Pons (tissue), 1 donor: ENCODE measurements at places on chromosomes 3 and 15.

DNA sequence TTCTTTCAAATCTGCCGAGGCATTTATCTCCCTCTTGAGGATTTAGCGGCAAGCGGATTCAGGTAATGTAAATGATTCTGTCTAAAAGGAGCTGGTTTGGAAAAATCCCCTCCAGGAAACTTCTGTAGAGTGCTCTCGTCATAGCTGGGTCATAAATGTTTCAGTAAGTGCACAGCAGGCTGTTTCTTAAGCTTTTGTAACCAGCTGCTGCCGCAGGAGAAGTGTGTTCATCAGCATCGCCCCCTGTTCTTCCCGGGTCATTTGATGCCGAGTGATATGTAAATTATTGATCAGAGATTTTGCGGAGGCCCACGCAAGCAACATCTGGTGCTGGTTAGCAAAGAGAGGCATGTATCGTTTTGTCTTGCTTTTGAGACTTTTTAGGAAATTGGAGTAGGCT, 53.1 kb downstream of the DNASE1L3 start:
- no peak for DNase-seq

GRCh38 chr3:111998636-111999483, at the start of gene TAGLN3:
TSS of gene TAGLN3 (plus strand) at chr3:111998922. CDS start at chr3:111999423, 501 bp downstream.
- peak; percentile 52 for DNase-seq

- DNase-seq = no peak
These were observed 143.3 kb upstream of the AGTR1 start for GRCh38 chr3:148554367-148554766.

GRCh38 chr15:78312536-78312935, 13.1 kb upstream of the SKIC8 start:
- no peak for DNase-seq

GRCh38 chr3:126061301-126062032, 22.5 kb downstream of the SLC41A3 start:
- no peak for DNase-seq

- peak; percentile 45 for DNase-seq
These were observed 23.4 kb downstream of the BOC start for GRCh38 chr3:113234688-113235260.

GRCh38 chr3:58242340-58242739, 4.7 kb downstream of the ABHD6 start:
- no peak for DNase-seq

DNA sequence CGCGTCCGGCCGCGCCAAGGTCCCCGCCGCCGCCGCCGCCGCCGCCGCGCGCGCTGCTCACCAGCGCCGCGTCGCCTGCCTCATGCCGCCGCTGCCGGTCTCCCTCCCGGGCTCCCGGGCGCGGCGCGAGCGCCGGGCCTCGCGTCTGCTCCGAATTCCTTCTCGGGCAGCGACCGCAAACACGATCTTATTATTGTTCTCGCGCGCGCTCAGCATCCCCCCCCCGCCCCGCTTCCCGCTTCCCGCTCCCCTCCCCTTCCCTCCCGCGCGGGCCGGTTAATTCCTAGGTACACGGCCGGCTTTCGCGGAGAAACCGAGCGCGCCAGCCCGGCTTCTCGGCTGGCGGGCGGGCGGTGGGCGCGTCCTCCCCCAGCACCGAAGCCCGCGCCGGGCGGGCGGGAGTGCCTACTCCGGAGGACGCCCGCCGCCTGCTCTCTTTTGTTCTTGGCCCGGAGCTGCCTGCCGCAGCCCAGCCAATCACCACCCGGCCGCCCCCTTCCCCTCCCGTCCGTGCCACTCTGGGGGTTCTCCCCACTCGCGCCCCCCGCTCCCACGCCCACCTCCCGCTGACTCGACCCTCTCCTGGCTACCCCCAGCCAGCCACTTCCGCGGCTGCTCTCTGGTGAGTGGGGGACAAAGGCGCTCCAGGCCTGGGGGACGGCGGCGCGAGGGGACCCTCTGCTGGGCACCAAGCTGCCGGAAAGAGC, at the start of gene HDGFL3:
TSS of gene HDGFL3 (minus strand) at position 164 of the 707 bp plus-strand sequence. CDS start 409 bp downstream, outside the sequence.
- DNase-seq = peak; percentile 31

DNA sequence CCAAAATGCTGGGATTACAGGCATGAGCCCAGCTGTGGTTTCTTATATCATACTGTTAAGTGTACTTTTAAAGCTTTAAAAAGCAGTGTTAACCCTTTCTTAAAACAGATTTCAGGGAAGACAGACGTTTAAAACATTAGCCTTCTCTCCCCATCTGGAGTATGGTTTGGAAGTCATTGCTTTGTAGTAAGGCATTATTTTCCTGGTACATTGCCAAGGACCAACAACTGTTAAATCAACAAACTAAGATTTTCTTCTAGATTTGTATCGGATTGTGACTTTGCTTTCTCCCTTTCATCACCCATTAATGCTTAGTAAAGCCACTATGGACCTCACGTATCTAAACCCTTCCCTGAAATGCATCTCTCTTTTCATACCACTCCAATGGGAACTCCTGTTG, 50.5 kb downstream of the UBE2E1 start:
- no peak for DNase-seq

DNA sequence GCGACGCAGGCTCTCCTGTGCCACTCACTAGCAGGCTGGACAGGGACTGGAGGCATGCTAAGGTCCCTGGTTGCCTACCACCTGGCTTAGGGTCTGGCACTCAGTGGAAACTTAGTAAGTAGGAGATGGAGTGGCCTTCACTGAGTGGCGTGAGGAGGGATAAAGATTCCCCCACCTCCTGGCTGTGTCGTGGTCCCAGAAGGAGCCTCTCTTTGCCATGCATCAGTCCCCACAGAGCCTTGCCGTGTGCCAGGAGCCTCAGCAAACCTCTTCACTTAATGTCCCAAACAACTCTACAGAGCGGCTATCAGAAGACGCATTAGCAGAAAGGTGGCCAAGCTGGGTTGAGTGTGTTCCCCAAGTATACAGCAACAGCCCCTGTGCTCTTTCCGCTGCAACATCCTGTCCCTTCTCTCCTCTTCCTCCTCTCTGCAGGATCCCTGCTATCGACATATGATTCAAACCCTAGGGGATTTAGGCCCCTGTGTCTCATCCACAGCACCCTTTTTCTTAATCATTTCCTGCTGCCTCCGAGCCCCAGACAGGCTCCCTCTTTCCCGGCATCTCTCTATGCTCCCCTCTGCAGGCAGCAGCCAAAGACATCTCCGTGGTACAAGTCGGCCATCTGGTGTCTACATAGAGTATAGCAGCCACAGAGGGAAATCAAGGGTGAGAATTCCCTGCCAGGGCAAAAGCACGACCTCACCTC, 66.7 kb downstream of the SLC6A1 start:
- peak; percentile 84 for DNase-seq

DNA sequence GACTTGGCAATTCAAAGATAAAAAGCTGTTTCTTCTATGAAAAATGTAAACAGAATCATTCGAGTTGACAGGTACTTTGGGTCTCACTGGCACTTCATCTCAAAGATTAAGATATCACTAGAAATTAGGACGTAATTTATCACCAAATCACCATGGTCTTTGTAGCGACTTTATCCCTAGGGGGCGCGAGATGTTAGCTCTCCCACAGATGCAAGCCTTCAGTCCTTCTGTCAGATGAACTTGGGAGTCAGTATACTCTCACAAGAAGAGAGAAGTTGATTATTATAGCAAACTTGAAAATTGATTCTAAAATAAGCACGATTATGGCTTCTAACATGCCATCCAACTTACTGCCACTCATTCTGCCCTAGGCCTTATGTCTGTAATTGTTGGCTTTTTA, 150.3 kb downstream of the ALCAM start:
- no peak for DNase-seq

GRCh38 chr3:105459566-105460290, 93.0 kb downstream of the ALCAM start:
- DNase-seq = no peak

GRCh38 chr15:59268852-59269407, 62.3 kb downstream of the LDHAL6B start:
- no peak for DNase-seq

DNA sequence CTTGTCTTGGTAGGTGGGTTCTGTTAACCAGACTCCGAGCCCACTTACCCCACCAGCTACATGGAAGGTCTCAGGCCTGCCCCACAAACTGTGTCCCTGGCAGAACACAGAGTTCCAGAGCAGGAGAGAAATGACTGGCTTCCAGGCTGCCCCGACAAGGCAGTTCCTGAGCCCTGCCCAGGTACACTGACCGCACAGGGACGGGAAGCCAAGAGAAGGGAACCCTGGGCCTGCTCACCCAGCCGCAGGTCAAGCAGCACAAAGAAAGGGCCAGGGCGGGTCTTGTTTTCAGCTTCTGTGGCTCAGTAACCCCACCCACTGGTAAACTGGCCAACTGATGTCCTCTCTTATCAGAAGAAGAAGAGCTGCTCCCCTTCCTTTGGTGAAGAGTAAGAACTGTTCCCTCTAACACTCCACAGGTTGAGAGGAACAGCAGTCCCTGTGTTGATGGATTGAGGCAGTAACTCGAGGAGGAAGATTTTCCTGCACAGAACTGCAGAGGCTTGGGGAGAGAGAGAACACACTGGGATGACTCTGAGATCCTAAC, 68.4 kb downstream of the CRTC3 start:
- peak; percentile 76 for DNase-seq

DNA sequence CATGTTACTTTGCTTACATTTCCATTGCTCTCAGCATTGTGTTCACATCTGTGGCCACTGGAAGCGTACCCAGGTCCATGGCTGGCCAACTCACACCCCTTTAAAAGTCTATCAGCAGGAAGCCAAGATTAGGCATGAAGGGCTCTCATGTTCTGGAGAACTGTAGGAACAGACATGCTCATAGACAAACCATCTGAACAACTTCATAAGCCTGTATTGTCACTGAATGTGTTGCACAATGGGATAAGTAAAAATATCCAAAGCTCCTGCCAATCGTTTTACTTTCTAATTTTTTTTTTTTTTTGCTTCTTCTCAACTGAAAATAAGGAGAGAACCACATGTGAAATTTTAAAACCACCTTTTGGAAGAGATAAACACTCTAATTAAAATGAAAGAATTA, 6.4 kb downstream of the RPLP1 start:
- DNase-seq = no peak

DNA sequence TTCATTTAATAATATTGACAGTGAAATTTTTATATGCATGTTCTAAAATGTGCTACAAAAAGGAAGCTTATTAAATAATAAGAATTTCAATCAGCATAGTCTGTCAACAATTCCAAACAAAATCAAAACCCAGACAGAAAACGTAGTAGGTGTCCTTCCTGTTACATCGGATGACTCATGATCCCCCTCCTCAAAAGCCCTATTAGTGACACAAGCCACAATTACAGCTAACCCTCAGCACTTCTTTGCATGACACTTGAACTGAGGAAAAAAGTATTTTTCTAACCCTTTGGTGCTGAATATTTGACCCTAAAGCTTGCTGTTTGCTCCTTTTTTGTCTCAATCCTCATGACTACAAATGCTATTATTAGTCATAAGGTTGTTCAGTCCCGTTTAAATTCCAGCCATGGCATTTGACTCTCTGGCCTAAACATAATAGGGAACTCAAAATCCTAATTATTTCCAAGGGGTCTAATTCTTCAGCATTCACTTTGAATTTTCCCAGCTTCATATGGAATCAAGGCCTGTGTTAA, 78.1 kb downstream of the COL8A1 start:
- DNase-seq = no peak

DNA sequence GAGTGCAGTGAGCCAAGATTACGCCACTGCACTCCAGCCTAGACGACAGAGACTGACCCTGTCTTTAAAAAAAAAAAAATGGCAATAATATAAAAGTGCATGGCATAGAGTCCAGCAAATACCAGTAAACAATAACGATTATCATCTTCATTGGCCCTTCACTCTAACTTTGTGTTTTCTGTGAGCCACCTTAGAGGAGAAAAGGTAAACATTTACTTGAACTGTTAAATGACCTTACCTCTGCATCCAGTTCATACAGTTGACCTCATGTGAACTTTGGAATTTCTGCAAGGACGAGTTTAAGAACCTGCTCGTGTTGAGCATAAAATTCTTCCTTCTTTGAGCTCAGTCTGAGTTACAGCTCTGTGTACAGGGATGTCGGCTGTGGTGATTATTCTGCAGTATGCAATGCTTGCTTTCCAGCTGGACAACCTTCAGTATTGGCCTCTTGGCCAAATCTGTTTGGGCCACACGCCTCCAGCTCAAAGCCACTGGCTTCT, 56.6 kb downstream of the RLBP1 start:
- no peak for DNase-seq

GRCh38 chr3:45776301-45776595, 20.1 kb downstream of the SLC6A20 start:
- DNase-seq = no peak

GRCh38 chr3:112389961-112390360, 57.0 kb downstream of the CD200 start:
- no peak for DNase-seq

DNA sequence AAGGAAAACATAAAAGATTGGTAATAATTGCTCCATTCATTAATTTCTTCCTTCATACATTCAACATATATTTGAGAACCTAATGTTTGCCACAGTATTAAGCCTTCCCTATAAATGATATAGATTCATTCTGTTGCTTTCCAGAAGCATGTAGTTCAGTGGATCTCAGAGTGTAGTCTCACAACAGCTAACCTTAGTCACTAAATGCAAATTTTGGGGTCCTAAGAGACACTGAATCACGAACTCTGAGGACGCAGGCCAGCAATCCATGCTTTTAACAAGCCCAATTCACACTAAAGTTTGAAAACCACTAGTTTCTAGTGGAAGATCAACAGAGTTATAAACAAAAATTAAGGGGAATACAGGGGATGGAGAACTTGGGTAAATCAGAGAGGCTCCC, 7.2 kb upstream of the AQR start:
- no peak for DNase-seq

DNA sequence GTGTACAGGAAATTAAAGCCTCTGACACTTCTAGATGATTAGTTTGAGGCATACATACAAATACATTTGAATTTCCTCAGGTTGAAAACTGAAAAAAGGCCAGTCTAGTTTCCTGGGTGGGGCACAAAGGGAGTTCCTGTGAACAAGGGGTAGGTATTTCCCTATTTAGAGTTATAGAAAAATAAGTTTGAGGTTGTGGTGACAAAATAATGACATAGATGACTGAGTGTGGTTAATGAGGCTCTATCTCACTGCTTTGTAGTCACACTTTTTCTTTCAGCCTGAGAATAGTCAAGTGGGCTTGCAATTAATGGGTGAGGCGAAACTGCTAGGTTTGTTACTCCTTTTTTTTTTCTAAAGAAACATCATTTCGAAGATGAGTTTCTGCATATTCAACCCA, 4.3 kb downstream of the SLCO3A1 start:
- DNase-seq = peak; percentile 14

- peak; percentile 78 for DNase-seq
These were observed at the start of gene PDIA5 for GRCh38 chr3:123066896-123067688. TSS of gene PDIA5 (plus strand) at chr3:123067025. CDS start at chr3:123067165, 140 bp downstream.

- no peak for DNase-seq
These were observed 1.2 kb upstream of the WDR6 start for GRCh38 chr3:49005998-49006397.

- no peak for DNase-seq
These were observed 1.3 kb downstream of the DNAH1 start for GRCh38 chr3:52317208-52318000.

DNA sequence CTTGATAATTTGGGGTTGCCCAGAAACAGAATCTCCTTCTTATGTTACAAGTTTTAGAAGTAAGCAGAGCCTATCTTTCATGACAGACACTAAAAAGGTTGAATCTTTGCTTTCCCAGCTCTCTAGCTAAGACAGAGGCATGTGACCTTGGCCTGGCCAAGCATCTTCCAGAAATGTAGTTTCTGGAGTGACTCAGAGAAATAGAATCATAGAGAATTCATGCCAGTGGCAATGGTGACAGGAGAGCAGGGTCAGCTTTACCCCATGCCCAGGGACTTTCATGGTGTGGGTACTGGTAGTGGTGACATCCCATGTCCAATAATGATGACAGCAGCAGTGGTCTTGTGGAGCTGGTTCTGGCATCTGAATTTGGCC, 4.0 kb upstream of the PARP6 start:
- DNase-seq = no peak
